Activated CD4-positive, alpha-beta T cell treated with anti-CD3 and anti-CD28 coated beads, Interleukin-2, amount 10 ng/mL, durations not matched to agents 7 days and 5 days (primary cell): ENCODE measurements at places on chromosomes 3 and 15.

DNA sequence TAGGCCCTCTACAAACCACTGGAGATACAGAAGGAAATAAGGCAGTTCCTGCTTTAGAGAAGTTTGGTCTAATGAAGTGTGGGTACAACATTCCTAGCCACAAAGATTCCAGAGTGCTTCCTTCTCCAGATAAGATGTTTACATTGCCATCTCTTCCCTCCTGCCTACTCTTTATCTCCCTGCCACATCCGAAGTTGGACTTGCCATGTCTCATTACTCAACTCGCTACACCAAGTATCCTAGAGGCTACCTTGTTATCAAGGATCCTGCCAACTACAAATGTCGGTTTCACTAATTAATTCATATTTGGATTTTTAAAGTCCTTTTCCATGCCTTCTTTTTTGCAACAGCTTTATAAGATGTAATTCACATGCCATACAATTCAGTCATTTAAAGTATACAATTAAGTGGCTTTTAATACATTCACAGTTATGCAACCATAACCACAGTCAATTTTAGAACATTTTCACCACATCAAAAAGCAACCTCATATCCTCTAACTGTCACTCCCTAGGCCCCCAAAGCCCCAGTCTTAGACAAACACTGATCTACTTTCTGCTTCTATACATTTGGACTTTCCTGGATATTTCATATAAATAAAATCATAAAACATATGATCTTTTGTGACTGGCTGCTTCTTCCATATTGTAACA, 53.7 kb upstream of the CSTA start:
- peak; percentile 46 for DNase-seq

DNA sequence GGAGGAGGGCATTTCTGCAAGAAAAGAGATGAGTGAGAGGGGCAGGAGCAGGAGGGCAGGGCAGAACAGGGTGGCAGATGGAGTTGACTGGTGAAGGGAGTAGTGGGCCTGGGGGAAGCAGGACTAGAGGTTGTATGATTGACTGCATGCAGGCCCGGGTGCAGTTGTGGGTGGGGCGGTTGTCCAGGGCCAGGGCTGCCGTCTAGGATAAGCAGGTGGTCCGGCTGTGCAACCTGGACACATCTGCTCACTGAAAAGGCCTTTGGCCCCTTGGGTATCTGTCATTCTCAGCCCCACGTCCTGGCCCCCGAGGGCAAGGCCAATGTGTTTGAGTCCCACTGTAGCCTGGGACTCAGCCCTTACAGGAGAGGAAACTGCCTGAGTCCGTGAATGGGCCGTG, 25.4 kb downstream of the ALS2CL start:
- DNase-seq = no peak

GRCh38 chr3:74049444-74049843, 424.7 kb upstream of the PDZRN3 start:
- DNase-seq = no peak

DNA sequence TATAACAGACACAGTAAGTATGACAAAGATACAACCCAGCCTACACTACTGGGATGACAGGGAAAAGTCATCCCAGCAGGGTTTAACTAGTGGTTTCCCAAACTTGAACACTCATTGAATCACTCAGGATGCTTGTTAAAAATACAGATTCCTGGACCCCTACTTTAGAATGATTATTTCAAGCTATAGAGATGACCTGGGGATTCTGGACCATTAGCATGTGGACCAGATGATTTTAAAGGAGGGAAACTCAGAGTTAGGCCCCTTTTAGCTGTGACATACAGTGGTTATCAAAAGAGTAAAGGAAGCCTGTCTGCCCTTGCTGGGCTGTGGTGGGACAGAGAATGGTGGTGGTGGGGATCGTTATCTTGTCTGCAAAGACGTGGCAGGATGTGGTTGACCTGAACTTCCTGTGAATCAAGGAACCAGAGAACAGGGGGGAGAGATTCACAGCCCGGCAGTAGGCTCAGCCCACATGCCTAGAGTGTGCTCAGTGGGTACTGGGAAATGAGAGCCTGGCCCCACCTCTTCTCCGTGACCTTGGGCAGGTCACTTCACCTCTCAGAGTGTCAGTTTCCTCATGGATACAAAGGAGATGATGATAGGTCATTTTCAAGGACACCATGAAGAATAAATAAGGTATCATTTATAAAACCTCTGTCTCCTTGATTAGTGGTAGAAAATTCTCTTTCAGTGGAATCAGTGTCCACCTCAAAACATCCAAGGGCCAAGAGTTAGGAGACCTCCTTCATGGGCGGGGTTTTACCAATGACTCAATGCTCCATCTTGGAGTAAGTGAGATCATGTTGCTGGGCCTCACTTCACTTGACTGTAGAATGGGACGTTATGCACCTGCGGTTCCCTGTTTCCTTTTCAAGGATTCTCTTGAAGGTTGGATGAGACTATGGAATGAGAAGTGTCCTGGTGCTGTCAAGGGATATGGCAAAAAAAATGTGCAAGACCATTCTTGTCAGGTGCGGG, 306.5 kb downstream of the RPLP1 start:
- DNase-seq = peak; percentile 96

DNA sequence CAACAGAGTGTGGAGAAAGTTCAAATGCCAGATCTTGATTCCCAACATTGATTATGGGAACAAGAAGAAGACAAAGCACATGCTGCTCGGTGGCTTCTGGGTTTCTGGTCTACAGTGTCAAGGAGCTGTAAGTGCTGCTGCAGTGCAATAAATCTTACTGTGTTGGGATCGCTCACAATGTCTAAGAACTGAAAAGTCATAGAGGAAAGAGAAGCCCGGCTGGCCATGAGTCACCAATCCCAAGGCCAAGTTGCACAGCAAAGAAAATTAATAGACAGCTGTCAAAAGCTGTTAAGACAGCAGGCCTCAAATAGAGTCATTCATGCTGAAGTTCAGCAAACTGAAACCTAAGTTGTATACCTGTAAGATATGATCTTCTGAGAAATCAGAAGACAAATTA, 33.2 kb upstream of the SPPL2A start:
- no peak for DNase-seq

- DNase-seq = no peak
Observed at GRCh38 chr3:111311709-111312235, 230.2 kb upstream of the CD96 start.

- no peak for DNase-seq
Observed at GRCh38 chr15:78976691-78977090, 31.8 kb upstream of the CTSH start.

GRCh38 chr3:28386049-28386448, 37.4 kb upstream of the AZI2 start:
- no peak for DNase-seq

- no peak for DNase-seq
Observed at GRCh38 chr3:4514916-4515315, 21.8 kb downstream of the ITPR1 start.

DNA sequence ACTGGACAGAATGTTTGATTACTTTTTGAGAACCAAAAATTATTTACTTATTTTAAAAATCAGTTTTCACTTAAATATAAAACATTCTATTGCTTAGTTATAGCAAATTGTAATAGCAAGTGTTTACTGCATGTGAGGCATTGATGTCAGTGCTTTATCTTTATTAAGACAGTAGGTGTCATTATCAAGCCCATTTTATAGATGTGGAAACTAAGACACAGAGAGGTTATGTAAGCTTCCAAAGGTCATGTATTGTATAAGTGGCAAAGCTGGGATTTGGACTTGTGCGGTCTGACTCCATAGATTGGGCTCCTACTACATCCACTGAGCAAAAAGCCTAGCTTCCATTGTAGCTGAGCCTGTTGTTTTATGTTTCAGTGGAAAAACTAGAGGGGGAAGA, 17.6 kb downstream of the ZNF589 start:
- DNase-seq = no peak
